ENCODE measurements at places on chromosomes 16 and 17.

DNA sequence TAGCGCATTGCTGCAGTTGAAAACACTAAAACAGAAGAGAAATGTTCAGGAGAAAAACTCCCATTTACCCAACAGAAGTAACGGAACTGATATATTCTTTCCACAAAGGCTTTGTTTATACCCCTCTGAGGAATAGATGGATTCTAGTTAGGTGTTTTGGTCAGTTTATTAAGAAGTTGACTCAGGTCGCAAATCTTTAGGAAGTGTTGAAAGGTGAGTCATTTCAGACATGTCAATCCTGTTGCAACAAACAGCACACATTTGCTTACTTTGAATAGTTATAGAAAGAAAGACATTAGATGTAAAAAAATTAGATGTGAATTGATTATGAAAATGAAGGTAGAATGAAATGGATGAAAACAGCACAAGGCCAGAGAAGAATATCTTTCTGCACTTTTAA lies 941.0 kb downstream of the KCNJ2 start:
- no peak overlapping the region for H3K27ac ChIP-seq
- H3K36me3 ChIP-seq, result peaks cover 2% of the 10 kb centered on the region
- peaks cover 3% of the 10 kb centered on the region for H3K4me1 ChIP-seq
- H3K27me3 ChIP-seq, result no peaks in the 10 kb centered on the region
- no peak for DNase-seq

- H3K27ac ChIP-seq, result no peak overlapping the region
- peaks cover 5% of the 10 kb centered on the region for H3K4me1 ChIP-seq
- no peaks in the 10 kb centered on the region for H3K36me3 ChIP-seq
- no peak for DNase-seq
- H3K4me3 ChIP-seq, result no peak overlapping the region
- H3K27me3 ChIP-seq, result no peaks in the 10 kb centered on the region
Observed at GRCh38 chr16:11539641-11540050, 47.1 kb downstream of the LITAF start.

- H3K36me3 ChIP-seq, result peaks cover 8% of the 10 kb centered on the region
- peaks cover 35% of the 10 kb centered on the region for H3K4me1 ChIP-seq
Observed at GRCh38 chr17:50440172-50440837, 14.3 kb downstream of the ACSF2 start.

GRCh38 chr17:49708515-49709183 lies 885 bp upstream of the SLC35B1 start:
- peak overlapping the region; percentile 99 for H3K27ac ChIP-seq
- H3K4me1 ChIP-seq, result peaks cover 17% of the 10 kb centered on the region
- H3K36me3 ChIP-seq, result peaks cover 15% of the 10 kb centered on the region
- DNase-seq, result no peak

DNA sequence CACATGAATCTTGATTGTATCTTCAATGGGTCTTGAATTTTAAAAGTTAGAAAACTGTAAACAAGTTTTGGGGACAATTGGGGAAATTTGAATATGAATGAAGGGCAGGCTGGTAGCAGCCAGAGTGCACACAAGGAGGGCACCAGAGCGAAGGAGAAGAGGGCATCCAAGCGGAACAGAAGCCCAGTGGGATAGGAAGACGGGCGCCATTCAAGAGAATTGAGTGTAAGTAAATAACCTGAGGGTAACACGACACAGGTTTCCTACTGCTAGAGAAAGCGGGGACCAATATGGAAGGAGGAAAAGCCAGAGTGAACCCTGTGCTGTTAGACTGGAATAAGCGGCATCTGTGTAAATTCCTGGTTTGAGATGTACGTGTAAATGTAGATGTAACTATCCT lies 115.1 kb upstream of the CCL2 start:
- H3K27ac ChIP-seq, result no peak overlapping the region
- peaks cover 4% of the 10 kb centered on the region for H3K4me1 ChIP-seq
- no peak overlapping the region for H3K4me3 ChIP-seq
- H3K27me3 ChIP-seq, result peaks cover 21% of the 10 kb centered on the region
- no peak for DNase-seq
